ENCODE measurements at places on chromosomes 4 and X.

DNA sequence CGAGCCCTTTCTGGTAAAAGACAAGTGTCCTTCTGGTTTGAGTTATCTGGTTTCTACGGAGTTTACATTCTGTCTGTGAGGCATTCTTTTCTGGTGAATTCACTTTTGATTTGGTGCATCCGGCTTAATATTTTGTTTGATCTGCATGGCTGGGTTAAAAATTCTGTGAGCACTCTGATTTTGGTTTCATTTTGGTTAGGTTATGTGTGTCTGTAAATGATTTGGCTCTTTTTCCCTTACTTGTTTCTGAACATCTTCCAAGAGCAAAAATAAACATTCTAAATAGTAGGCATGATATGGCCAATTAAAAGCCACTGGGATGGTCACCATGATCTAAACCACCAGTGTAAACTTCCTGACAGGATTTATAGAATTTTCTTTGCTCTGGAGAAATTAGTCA lies 85.7 kb upstream of the PTPN13 start:
- no peak for DNase-seq

DNA sequence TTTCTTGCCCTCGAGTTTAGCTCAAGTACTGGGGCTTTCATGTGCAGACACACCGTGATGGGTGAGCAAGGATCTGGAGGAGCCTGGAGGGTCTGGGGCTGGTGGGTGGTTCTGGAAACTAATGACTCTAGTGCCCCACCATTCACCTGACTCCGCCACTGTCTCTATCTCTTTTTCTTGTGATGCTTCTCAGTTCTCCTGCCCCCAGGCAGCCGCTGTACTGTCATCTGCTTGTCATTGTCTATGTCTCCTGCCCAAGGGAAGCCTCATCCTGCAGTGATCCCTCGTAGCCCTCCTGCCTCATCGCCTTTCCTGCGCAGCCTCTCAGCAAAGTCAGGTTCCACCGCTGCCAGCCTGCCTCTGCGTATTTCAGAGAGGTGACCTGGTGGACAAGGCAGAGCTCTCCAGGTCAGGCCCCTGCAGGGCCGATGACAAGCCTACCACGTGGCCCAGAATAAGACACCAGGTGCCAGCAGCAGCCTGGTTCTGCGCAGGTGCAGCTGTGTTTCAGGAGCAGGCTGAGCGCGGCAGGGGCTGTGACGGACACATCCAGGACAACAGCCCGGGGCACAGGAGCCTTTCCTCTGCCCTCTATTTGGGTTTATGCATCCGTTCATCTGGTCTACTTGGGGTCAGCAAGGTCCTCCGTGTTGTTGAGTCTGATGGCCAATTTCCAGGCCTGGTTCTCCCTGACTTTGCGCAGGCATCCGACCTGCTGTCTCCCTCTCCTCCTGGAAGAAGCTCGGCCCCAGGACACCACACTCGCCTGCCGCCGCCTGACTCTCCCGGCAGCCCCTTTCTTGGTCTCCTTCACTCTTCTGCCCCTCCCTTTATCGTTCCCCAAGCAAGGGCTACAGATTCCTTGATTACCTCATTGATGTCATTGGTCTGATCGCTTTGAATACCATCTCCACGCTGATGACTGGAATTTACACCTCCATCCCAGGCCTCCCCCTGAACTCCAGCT lies 30.9 kb upstream of the CDKN2AIP start:
- DNase-seq = no peak

DNA sequence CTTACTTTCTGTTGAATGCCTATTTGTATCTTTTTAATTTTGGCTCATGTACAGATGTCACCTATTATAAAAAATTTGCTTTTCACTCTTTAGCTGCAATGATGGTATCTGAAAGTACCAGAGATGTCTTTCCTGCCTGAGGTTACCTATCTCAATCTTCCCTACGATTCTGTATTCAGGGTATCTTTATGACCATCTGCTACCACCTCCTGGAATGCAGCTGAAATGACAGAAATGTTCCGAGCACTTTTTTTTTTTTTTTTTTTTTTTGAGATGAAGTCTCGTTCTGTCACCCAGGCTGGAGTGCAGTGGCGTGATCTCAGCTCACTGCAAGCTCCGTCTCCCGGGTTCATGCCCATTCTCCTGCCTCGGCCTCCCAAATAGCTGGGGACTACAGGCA lies 136.4 kb downstream of the REPS2 start:
- no peak for DNase-seq

DNA sequence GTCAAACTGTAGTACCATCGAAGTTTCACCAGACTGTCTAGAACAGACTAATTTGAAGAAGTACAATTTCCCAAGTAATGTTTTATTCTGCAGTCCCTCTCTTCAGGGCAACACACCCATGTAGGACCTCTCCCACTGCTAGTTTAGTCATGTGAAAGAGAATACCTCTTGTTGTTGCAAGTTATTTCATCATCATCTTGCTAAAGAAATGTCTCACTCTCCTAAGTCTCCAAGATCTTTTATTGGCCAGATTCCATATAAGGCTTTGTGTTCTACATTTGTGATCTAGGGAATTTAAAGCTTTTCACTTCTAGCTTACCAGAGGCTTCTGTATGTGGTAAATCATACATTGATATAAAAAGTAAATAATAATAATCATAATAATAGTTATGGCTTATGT lies 745.3 kb upstream of the MAGEB2 start:
- no peak for DNase-seq

DNA sequence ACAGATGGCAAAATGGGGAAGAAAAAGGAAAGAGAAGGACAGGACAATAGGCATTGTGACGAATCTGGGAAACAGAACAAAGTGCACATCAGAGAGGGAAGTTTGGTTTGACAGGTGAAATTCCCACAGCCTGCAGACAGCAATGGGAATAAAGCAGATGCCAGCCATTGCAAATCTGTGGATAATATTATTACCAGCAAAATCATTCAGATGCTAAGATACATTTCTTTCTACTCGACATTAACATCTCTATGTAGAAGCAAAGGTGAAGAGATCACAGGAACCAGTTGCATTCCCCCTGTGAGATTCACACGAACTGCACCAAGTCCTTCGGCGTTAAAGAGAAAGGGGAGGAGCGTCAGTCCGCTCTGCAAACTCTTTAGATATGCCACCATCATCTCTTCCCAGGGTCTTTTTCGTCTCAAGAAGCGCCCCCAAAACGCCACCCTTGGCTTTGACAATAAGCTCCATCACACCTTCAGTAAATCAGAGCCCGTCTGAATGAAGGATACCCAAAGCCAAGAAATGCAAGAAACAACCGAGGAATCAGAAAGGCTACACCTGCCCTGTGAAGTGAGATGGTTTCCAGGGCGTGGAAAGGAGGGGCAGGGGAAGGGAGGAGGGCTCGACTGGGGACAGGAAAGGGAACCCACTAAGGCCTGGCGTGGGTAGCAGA lies 1.9 kb downstream of the NEUROG2 start:
- DNase-seq = no peak

GRCh38 chrX:373641-374471 lies 12.9 kb downstream of the PPP2R3B start:
- DNase-seq = peak; percentile 73

- DNase-seq = no peak
Observed at GRCh38 chr4:187910741-187911140, 84.8 kb upstream of the ZFP42 start.

- no peak for DNase-seq
Observed at GRCh38 chr4:1348014-1348513, 1.1 kb downstream of the UVSSA start.

- DNase-seq = no peak
Observed at GRCh38 chr4:14233126-14233525, 605.6 kb upstream of the BOD1L1 start.

DNA sequence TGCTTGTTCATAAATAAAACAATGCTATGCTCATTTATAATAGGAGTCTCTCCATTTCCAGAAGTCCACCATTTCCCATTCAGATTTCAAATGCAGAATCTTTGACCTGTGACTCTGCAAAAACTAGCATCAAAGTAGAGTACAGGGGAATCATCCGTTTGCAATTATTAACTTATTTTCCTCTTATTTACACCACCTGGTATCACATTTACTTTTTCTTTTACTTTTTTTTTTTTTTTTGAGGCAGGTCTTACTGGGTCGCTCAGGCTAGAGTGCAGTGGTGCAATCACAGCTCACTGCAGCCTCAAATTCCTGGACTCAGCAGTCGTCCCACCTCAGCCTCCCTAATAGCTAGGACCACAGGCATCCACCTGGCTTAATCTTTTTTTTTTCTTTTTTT lies 37.6 kb downstream of the RBM47 start:
- no peak for DNase-seq

- DNase-seq = no peak
Observed at GRCh38 chr4:86106475-86106874, 253.4 kb downstream of the MAPK10 start.

GRCh38 chrX:134999469-134999868 lies 8.7 kb downstream of the SMIM10 start:
- no peak for DNase-seq

DNA sequence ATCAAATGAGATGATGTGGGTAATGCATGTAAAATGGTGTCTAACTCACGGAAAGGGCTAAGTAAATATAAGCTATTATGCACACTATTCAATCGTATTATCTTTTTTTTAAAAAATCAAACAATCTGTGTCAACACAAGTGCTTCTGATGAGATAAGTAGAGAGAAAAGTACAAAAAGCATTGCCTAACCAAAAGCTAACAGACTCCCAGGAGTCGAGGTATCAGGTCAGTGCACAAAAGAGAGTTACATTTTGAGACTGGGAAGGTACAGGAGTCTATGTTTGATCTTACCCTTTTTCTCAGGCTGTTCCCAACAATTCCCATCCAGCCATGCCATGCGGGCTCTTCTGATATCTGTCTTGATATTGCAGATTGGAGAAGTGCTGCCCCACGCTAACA lies 203.3 kb upstream of the ZIC3 start:
- no peak for DNase-seq

- DNase-seq = no peak
Observed at GRCh38 chrX:124814106-124814505, 467.7 kb downstream of the SH2D1A start.

DNA sequence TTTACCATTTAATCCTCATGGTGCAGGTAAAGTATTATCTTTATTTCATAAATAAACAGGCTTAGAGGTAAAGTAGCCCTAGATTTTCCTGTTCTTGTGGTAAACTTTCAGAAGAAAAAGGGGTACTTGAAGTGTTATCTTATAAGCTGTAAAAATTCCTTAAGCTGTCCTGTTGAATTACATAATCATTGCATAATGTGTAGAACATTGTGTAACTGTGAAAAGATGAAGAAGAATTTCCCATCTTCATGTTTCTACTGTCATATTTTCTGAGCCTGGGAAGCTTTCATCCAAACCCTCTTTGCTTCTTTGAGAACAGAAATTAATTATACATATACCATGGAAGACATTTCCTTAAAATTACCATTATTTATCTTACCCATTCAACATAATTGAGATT lies 90.5 kb downstream of the ELOVL6 start:
- DNase-seq = no peak

- DNase-seq = no peak
Observed at GRCh38 chrX:1322393-1322792, 14.2 kb upstream of the IL3RA start.

DNA sequence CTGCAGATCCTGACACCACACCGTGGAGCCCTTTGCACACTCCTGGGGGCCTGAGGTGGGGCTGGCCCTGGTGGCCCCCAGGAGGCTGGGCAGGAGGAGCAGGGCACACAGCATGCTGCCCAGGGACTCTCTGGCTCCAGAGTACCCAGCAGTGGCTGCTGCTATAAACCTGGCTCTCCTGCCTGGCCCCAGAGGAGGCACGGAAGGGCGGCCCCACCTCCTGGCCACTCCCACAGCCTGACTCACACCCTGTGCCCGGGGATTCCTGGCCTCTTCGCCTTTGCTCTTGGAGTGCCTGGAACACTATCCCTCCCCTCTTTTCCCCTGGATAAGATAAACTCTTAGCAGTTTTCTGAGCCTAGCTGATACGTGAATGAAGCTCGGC lies at the start of gene PSAPL1:
Gene PSAPL1, minus strand, starts transcription at position 165 of the 385 bp plus-strand sequence. Its CDS starts 51 bp downstream, at position 114.
- DNase-seq = no peak

- DNase-seq = no peak
Observed at GRCh38 chr4:161554372-161554990, 609.3 kb downstream of the FSTL5 start.

DNA sequence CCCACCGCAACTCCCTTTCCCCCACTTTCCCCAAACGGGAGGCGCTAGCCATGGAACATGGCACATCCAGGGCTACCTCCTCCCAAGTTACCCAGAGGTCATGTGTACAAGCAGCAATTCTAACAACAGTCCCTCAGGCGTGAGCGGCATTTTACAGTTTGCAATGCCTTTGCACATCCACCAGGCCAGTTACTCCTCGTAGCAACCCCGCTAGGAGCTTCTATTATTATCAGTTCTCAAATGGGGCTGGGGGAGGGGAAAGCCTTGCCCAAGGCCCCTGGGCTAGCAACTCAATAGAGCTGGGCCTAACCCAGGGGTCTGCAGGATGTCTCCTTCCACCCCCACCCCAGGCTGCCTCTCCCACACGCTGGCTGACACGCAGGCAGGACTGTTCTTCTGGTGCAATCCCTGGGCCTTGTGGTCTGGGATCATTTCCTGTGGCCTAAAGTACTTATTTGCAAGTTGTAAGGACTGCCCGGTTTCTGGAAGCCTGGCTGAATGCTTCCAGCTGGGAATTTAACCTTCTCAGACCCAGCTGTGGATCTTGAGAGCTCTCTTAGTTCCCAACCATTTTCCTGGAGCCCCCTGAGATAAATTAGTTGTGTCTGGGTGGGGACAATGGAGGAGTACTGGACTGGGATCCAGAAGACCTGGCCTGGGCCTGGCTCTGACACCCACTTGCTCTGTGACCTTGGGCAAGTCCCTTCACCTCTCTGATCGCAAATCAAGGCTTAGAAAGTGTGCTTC lies 27.7 kb downstream of the PJA1 start:
- DNase-seq = no peak

GRCh38 chrX:20361081-20361889 lies 94.6 kb upstream of the RPS6KA3 start:
- no peak for DNase-seq

DNA sequence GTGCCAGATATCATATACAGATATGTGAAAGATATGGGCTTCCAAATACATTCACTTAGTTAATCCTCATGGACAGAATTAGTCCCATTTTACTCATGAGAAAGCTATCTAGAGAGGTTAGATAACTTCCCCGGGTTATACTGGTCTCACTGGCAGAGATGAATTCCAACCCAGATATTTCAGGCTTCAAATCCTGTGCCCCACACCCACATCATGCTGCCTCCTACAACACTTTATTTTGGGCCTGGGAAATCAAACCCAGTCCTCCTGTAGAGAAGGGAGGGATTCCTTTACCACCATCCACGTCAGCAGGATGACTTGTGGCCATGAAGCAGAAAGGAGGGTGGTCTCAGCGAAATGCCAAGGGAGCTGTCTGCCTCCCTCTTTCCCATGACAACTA lies 113.8 kb downstream of the ATP10D start:
- no peak for DNase-seq

DNA sequence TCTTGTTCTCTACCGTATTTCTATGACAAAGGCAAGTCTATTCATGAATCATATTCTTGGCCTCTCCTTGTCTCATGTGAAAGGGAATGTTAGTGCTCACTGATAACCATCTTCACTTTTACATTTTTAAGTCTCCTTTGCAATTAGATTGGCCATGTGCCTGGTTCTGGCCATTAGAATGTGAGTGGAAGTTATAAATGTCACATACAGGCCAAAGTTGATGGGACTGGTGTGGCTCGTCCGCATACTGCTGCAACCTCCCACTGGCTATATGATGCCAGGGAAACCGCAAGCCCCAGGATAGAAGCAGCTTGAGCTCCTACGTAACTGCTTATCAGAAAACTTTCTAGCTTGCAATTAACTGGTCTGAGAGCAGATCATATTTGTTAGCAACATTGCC lies 86.1 kb downstream of the MAGEC1 start:
- no peak for DNase-seq

GRCh38 chr4:159577241-159577640 lies 474.4 kb downstream of the RAPGEF2 start:
- DNase-seq = no peak

Measured in ecto neural progenitor cell (in vitro differentiated cells).